ENCODE measurements at places on chromosomes 1 and 21.

DNA sequence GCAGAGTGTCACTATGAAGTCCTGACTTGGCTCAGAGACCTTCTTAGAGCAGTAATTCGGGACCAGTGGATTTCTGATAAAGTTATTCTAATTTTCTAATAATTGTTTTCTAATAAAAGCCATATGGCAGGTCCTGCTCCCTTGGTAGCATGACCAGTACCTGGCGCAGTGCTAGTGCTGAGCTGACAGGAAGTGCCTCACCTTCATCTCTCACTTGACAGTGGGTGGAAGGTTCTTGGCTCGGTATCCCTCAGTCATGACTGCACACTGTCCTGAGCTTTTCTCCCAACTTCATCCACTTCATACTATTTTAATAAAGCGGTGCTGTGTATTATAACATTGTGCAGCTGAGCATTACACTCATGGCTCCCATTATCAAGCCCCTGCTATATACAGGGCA lies 14.1 kb downstream of the VANGL1 start:
- DNase-seq = no peak

GRCh38 chr1:182861994-182862393 lies 22.8 kb downstream of the DHX9 start:
- DNase-seq = no peak

DNA sequence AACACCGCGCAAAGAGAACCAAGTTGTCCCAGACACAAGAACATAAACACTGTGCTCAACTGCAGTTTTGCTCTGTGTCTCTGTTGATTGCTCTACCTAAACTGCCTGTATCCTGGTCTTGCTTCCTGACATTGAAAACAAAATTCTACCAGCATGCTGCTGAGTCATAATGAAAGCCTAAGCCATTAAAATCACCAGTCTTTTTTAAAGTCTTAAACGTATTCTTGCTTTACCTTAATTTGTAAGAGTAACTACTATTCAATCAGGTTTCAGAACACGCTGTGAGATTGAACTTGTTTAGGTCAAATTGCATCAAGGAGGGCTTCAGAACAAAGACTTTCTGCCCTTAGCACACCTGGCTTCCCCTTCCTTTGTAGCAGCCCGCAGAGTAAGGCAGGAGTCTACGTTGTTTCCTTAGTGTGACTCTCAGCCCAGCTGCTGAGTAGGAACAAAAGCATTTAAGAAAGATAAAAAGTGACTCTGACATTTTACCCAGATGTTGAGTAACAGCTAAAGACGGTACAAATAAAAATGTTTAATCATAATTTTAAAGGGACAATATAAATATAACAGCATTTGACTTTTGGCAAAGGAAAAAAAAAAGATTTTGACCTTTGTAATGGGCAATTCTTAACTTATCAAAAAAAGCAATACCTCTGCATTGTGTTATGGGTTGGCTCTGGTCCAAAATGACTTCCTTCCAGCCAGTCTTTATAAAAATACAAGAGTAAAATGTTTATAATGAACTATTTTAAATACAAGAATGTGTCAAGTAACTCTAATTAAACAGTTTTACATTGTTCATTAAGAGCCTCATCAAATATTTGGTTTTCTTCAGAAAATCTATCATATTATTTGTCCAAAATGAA lies 186.9 kb upstream of the ADGRL4 start:
- no peak for DNase-seq

DNA sequence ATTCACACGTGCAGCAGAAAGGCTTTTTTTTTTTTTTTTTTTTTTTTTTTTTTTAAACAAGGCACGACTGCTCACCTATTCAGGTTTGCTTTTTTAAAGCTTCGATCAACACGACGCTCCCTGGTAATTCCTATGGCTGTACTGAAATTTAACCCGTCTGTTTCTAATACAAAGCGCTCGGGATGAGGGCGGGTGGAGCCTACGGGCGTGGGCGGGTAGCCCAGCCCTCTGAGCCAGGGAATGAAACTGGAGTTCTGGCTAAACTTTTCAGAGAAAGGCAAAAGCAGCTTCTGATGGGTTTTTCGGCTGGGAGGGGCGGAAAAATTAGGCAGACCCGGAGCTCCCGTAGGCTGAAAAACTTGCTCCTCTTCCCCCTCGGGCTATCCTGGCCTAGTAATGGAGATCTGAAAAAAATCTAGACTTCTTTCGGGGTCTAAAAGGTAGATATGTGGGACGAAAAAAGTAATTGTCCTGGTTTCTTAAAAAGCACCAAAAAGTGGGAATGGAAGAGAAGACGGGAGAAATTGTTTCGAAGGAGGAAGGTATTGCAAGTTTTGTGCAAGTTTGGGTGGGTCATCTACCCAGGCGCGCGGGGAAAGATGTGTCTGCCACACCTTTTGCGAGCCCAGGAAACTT lies 7.4 kb downstream of the NR5A2 start:
- no peak for DNase-seq

DNA sequence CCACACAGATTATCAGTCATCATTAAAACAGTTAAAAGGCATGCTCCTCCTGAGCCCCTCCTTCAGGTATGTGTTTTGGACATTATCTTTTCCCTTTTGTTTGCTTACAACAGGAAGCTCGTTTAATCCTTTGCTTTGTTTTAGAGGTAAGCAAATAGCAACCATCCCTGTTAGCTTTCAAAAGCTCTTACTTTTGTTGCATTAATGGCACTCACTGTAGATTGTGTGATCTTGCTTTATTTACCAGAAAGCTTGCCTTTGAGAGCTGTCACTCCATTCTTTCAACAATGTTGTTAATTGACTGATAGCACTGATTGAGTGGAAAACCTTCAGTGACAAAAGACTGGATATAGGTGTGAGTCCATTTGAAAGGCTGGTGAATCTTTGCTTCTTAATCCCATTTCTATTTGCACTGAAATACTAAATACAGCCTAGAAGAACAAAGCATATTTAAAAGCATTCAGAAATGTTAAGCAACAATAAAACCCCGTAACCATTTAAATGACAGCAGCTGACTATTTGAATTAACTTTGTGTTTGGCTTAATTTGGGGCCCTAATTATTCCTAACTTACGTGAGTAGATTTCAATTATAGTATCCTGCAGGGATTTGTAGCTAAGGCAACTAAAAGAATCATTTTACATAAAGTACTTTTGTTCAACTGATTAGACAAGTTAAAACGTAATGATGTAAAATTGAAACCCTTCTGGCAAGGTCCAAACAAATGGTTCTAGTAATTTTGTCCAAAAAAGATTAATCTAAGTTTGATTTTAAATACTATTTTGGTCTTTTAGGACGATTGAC lies 48.3 kb downstream of the ADGRL2 start:
- no peak for DNase-seq

GRCh38 chr21:36247316-36248010 lies 72.5 kb upstream of the MORC3 start:
- DNase-seq = no peak

DNA sequence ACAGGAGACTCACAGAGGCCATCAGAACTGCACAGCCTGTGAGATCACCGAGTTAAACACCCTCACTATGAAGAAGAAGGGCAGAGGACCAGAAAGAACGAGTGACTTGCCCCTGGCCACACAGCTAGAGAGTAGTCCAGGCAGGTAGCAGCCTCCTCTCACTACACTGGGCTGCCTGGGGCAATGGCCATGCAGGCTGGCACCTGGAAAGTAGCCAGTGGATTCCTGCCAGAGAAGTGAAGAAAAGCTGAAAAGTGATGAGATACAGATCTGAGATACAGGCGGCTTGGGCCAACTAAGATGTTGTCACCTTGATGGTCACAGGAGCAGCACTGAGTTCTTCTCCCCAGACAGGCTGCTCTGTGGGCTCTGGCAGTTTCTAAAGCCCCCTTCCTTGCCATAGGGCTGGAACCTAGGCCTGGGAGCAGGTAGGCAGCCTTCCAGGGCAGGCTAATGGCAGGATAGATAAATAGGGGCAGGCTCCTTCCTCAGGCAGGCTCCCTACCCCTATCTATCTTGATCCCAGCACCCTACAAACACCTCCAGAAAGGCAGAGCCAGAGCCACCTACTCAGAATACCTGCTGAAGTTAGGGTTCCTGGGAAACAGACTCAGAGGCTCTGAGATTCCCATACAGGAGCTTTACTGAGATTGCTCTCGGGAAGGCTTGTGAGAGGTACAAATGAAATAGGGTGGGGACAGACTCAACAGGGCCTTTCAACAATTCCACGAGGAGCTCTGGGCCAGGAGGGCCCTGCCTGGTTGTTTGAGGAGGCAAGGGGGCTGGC lies 106.3 kb downstream of the BEND5 start:
- no peak for DNase-seq

GRCh38 chr21:36846631-36847030 lies 119.8 kb downstream of the HLCS start:
- no peak for DNase-seq

DNA sequence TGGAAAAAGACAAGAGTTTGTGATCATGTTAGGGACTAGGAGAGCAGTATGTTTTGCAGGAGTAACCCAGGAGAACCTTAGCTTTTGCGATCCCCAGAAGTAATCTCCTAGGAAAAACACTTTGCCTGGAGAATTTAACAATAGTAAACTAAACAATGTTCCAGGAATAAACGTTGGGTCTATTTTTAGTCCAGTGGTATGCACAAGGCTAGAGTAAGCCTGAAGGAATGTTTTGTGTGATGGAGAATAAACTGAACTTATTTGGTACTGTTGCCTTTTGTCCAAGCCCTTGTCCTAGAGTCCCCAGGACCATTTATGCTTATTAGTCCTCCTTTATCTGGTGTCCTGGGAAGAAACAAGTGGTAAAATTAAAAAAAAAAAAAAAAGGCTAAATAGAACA lies 28.7 kb upstream of the RGS5 start:
- DNase-seq = no peak

GRCh38 chr1:246111570-246111969 lies 395.5 kb downstream of the SMYD3 start:
- no peak for DNase-seq

GRCh38 chr1:98371764-98372163 lies 289.8 kb upstream of the SNX7 start:
- DNase-seq = no peak

DNA sequence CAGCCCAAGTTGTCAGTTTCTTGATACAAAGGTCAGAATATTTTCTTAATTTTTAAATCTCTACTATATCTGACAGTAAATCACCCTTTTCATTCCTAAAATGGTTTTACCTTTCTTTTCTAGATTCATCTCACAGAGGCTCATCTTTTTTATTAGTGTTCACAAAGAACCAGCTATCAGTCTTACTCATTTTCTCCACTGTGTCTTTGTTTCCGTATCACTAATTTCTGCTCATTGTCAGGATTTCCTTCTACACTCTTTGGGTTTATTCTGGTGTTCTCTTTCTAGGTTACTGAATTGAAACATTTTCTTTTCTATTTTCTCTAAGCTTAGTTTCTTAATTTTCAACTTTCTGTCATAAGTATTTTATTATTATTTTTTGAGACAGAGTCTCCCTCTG lies 8.7 kb downstream of the AGPAT3 start:
- DNase-seq = no peak

Measured in activated CD8-positive, alpha-beta T cell treated with anti-CD3 and anti-CD28 coated beads for 36 hours (primary cell).